IPS DF 6.9 (cell line): ENCODE measurements at places on chromosomes 5 and 9.

DNA sequence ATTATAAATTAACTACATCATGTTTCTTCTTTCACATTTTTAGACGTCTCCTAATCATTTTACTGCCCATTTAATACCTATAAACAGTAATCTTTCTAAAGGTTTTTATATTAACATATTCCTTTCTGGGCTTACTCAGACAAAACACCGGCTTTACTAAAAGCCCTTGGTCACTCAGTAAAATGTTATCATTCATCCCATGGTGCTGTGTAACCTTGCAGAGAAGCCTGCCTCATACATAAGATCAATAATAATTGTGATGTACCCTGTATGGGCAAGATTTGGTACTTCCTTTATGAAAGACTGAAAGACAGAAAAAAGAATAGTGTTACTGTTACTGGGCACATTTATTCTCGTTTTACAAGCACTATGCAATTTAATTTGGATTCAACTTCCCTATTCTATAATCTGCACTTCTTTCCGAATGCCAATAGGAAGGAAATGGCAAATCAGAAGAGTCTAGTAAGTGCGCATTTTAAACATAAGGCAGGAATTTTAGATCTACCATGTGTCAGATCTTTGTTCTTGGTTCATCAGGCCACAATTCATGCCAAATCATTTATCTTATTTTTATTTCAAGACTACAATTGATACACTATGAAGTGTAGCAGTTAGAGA, 522.2 kb downstream of the CSNK1G3 start:
- no peak for DNase-seq

GRCh38 chr5:75461679-75462078, 49.8 kb downstream of the CERT1 start:
- no peak for DNase-seq

- DNase-seq: no peak
These were observed 11.1 kb upstream of the NADK2 start for GRCh38 chr5:36252722-36253365.

DNA sequence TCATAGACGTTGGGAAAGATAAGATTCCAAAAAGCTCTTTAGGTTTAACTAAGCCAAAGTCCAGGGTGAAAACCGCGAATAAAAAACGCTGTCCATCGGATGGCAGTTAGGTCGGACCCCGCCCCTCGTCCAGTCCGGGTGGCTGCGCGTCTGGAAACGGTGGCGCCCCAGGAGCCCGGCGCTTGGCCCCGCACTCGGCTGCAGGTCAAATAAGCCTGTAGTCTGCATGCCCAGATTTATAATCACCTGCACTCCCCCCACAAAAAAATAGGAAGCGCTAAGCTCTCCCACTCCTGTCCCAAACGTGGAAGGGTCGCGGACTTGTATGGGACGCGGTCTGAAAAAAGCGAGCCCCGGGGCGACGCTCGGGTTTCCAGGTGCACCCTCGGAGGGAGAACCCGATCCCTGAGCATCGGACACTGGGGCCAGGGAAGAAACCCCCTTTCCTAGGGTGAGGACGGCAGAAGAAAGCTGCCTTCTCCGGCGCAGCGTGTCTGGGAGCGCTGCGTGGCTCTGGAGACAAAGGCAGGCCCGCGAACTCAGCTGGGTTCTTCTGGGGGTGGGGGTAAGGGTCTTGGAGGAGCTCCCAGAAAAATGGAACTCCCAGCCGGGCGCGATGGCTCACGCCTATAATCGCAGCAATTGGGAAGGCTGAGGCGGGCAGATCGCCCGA, 923 bp upstream of the ZBTB5 start:
- no peak for DNase-seq

DNA sequence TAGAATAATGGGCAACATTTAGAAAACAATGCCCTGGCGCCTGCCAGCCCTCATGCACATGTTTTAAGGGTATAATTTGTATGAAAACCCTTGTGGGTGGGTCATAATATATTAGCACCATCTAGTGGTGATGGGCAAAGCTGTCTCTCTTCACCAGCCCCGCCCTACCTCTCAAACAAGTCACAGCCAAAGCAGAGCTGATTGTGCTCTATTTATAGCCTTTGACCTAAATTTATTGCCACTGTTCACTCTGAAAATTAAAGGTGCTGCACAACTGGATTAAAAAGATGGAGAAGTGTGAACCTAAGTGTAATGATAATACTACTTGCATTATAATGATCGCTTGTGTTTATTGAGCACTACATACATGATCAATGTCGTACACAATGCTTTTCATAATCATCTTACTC, 131.9 kb upstream of the ANKH start:
- no peak for DNase-seq

- peak; percentile 7 for DNase-seq
These were observed 286.4 kb upstream of the CDH12 start for GRCh38 chr5:23139338-23140171.

DNA sequence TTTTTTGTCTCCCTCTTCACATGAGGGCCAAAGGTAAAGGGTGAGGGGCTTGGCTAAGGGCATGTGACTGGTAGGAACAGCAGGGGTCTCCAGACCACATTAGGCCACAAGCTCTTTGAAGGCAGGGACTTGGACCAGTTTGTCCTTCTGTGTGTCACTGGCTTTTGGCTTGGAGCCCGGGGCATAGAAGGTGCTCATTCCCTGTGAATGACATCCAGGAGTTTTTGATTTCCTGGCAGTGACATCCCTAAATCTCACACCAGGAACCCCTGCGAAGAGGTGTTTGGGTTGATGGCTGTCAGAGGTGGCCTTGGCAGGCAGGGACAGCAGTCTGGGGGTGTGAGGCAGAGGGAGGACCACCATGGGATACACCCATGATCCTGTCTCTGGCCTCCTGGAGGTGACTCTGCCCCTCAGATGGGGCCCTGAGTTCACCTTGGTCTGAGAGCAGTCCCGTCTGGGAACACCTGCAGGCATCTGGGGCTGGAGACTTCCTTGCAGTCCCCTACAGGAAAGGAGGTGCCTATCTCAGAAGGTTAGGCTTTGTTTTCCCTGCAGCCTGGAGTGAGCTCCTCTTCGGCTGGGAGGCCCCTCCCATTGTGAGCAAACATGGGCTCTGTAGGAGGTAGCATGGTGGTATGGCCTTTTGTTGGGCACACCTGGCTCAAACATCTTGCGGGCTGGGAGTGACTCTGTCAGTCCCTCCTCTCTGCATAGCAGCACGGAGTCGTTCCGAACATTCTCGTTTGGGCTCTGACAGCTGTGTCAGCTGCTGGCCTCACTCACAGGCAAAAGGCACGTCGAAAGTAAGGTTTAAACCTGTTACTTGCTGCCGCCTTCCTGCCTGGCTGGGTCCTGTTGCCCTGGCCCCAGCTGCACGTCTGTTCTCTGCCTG, 38.6 kb upstream of the PITX1 start:
- no peak for DNase-seq

- peak; percentile 33 for DNase-seq
These were observed 410.1 kb downstream of the DMRT2 start for GRCh38 chr9:1460143-1460769.

DNA sequence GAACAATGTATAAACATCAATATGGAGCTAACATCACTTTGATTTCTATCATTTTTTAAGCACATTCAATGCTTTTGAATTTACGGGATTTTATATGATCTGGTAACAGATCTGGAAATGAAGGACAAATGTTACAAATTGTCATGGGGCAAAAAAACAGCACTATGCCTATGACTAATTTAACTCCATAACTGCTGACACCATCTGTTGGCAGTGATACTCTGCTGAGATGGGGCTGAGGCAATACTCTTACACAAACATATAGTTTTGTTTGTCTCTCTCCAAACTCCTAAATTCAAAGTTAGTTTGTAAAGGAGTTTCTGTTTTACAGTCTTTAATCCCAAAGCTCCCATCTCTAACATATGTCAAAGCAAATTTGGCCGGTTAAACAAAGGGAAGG, 132.5 kb upstream of the FER start:
- DNase-seq: no peak

GRCh38 chr9:81092057-81092456, 597.3 kb downstream of the TLE1 start:
- no peak for DNase-seq

DNA sequence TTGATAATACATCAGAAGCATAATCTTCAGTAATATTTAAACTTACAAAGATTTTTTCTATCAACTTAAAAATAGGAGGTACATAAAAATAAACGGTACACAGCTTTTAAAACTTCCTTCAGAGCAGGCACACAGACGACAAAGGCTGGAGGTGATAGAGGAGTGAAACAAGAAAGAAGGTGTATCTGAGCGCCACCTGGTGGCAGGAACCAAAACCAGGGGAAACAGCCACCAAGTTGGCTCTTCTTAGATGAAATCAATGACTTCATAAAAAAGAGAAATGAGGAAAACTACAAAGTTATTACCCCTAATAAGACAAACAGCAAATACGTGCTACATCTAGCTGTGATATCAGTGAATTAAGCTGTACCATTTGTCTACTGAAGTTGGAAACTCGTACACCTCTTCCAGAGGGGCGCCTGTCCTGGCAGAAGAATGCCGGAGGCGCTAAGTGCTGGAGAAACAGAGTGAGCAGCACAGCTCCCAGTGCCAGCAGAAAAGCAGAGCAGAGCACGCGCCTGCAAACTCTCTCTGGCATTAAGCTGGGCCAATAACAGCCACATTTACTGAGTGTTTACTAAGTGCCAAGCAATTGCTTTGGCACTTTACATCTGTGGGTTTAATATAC, 85.9 kb downstream of the SETX start:
- DNase-seq: peak; percentile 64

GRCh38 chr5:8997542-8998070, 548.3 kb downstream of the SEMA5A start:
- no peak for DNase-seq

DNA sequence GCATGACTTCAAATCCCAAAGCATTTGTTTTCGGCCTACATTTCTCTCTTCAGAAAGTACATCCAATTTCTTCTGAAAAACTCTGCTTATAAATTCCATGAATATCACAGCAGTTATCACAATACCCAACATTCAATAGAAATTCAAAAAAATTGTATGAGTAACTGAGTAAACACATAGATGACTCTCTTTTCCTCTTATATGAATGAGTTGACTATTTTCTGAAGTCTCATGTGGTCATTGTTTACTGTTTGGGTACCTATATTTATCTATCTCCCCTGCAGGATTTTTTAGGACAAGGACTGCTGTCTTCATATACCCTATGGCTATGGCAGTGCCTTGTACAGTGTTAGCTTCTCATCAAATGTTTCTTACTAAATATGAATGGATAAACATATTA, 157.1 kb downstream of the HTR1A start:
- DNase-seq: no peak
